ENCODE measurements at places on chromosomes 2 and 18. TPM values are rescaled to one million over a fixed set of nuclear protein-coding genes. Genes with fewer than 3 reads are reported as not detected.

The TMEM214 gene
- 85.4 TPM for total RNA-seq

DNA sequence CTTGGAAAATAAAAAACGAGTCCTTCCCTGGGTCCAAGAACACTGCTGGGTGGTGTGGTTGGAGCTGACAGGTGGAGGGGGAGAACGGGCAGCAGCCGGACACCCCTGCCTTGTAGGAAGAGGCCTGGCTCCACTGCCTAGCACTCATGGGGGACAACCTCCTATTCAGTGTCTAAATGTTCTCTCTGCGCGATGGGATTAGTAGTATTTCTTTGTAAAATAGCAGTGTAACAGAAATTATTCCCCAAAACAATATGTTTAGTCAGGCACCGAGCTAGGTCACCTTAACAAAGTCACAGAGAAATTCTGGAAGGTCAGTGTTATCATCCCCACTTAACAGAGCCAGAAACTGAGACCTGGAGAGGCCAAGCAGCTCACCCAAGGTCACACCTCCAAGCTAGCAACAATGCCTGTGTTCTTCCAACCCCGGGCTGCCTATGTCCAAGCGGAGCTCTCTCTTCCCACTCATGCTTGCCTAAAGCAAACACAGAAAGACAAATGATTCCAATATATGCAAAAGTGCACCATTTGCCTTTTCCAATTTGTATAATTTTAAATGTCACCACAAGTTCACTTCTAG lies 68.0 kb downstream of the STEAP3 start:
- no peaks in the 10 kb centered on the region for H3K36me3 ChIP-seq
- no peaks in the 10 kb centered on the region for H3K4me1 ChIP-seq
- no peak for DNase-seq
- no peak overlapping the region for H3K4me3 ChIP-seq
- H3K27me3 ChIP-seq = no peaks in the 10 kb centered on the region
- H3K27ac ChIP-seq = no peak overlapping the region

The ATP6V1B1 gene
- total RNA-seq = 2.6 TPM

DNA sequence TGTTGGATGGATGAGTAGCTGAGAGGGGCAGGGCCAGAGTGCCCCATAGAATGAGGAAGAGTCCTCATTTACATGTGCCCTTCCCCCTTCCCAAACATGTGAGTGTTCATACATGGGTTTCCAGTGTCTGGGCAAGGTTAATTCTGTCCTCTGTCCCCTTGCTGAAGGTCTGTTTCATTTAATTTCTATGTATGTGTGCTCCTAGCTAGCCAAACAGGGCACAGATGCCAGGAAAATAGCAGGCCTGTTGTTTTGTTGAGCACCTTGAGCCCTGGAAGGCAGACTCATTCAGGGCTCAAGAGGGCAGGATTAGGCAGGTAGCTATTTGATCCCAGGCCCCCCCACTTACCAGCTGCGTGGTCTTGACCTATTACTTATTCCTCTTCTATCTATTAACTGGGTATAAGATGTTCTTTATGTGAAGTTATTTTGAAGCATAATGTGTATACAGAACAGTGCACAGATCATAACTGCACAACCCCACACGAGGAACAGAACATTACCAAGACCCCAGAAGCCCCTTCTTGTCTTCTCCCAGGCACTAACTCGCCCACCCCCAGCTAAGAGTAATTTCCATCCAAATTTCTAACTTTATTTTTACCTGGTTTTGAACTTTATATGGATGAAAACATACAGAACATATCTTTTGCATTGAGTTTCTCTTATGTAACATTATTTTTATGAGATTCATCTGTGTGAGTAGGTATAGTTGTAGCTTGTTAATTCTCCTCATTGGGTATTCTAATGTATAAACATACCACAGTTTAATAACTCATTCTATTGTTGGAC lies 164.3 kb downstream of the RPIA start:
- H3K4me3 ChIP-seq = no peak overlapping the region
- no peak for DNase-seq
- H3K36me3 ChIP-seq = no peaks in the 10 kb centered on the region
- H3K27me3 ChIP-seq = no peaks in the 10 kb centered on the region

- DNase-seq = no peak
- H3K27ac ChIP-seq = no peak overlapping the region
- H3K4me1 ChIP-seq = peaks cover under 1% of the 10 kb centered on the region
- H3K4me3 ChIP-seq = no peak overlapping the region
Measured at GRCh38 chr2:113169586-113169985, 4.2 kb upstream of the PSD4 start.

DNA sequence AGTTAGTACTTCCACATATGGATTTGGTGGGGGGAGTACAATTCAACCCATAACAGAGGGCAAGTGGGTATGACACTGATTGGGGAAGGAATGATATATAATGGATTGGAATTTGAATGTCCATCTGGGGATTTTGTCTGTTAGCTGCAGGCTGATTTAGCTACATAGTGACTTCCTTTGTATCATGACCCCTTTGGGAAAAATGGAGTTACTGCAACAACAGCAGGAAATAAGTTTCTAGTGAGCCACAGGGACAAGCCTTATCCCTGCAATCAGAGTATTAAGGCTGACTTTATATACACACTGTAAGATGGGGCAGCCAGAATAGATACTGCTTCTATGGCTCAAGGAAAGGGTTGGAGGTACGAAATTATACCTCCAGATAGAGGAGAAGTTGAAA lies 404.4 kb upstream of the MEIS1 start:
- no peaks in the 10 kb centered on the region for H3K4me1 ChIP-seq
- H3K36me3 ChIP-seq = no peaks in the 10 kb centered on the region
- no peak overlapping the region for H3K27ac ChIP-seq
- no peak overlapping the region for H3K4me3 ChIP-seq
- no peaks in the 10 kb centered on the region for H3K27me3 ChIP-seq
- peak; percentile 4 for DNase-seq

- H3K4me3 ChIP-seq = no peak within 1 kb of the TSS
- H3K27ac ChIP-seq = no peak within 1 kb of the TSS
- no peaks in the 10 kb centered on the region for H3K27me3 ChIP-seq
Measured at GRCh38 chr2:6877402-6878304, at the start of gene RSAD2. RSAD2 (plus strand) TSS chr2:6877777; CDS start chr2:6877801, 24 bp downstream.

DNA sequence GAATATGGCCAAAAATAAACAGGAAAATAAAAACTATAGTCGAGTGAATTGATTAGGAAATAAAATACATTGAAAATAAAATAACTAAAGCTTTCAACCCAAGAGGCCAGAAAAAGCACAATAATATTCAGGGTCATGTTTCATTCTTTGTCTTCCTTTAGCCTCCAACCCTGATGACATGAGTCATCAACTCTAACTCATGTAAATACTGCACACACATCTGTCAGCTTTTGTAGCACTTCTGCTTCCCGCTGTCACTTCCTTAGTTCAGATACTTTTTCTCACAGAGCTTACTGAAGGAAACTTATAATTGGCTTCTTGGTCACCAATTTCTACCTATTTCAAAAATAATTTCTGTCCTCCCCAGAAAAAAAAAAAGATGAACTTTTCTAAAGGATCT lies 112.8 kb downstream of the UPP2 start:
- no peaks in the 10 kb centered on the region for H3K36me3 ChIP-seq
- H3K27ac ChIP-seq = no peak overlapping the region
- H3K4me1 ChIP-seq = no peaks in the 10 kb centered on the region
- DNase-seq = no peak
